ENCODE measurements at places on chromosomes 11 and 22.

- DNase-seq = no peak
These were observed 1.2 kb downstream of the YDJC start for GRCh38 chr22:21628386-21629254.

DNA sequence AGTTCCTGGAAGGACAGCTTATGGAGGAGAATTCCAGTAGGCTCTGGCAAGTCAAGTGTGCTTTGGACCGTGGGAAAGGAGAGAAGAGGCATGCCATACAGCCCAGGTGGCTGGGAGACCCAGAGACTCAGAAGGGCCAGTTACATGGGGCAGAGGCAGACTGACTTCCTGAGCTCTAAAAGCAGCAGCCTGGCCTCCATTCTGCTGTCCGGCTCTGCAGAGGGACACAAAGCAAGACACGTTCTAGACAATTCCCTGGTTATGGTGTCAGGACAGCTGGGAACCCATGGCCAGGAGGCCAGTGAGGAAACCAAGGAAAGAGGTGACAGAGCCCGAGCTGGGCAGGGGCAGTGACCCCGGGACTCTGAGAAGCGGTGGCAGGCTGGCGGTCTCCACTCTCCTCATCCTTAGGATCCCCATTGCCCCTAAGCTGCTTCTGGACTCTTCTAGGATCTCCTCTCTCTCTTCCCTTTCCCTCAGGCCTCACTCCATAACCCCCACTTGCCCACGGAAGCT is 2.7 kb downstream of the CPT1B start:
- no peak for DNase-seq

GRCh38 chr11:93054881-93055280 is 85.4 kb downstream of the MTNR1B start:
- DNase-seq = no peak

GRCh38 chr11:27293515-27294417 is 69.2 kb downstream of the CCDC34 start:
- no peak for DNase-seq

GRCh38 chr22:37312549-37313183 is 30.4 kb downstream of the CYTH4 start:
- no peak for DNase-seq

- DNase-seq = no peak
These were observed 342.5 kb downstream of the LRRC4C start for GRCh38 chr11:41116970-41117369.

GRCh38 chr22:49724893-49725489 is 102.7 kb downstream of the BRD1 start:
- DNase-seq = no peak

- DNase-seq = no peak
These were observed 697 bp upstream of the PAFAH1B2 start for GRCh38 chr11:117143390-117143789.

GRCh38 chr22:32219026-32219425 is 14.2 kb upstream of the RFPL2 start:
- DNase-seq = no peak

- no peak for DNase-seq
These were observed 24.1 kb upstream of the MICAL3 start for GRCh38 chr22:18048441-18048898.

GRCh38 chr11:94515398-94515797 is 3.1 kb downstream of the C11orf97 start:
- DNase-seq = no peak

DNA sequence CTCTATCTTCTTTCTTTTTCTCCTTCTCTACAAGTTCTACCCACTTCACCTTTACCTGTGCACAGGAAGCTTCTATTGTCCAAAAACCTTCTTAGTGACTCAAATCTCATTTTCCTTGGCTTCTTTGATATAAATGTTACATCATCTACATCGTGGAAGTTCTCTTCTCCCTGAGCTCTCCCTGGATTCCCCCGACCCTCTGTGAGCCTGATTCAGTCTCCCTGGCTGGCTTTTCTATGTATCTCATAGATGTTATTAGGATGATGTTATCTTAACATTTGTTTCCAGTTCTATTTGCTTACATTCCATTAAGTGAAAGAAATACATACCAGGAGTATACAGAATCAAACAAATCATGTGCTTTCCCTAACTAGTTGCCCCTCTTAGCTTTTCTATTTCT is 235.8 kb upstream of the PITPNB start:
- DNase-seq = no peak

GRCh38 chr11:115676206-115676605 is 172.0 kb upstream of the CADM1 start:
- no peak for DNase-seq

GRCh38 chr11:28697920-28698827 is 590.0 kb downstream of the METTL15 start:
- DNase-seq = no peak

DNA sequence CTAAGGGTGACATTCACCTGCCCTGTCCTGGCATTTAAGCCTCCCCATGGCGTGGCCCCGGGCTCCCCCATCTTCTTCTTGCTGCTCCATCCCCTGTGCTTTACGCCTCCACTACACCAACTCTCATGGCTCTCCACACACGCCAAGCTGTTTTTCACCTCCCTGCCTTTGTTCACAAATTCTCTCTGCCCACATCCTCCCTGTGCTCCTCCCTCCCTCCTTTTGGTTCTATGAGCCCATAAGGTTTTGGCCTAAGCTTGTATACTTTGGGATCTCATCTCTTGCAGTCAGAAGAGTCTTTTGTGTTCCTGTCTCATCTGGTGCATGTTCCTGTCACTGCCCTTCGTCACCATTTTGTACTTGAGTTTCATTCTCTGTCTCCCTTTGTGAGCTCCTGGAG is 4.6 kb upstream of the DNAL4 start:
- no peak for DNase-seq

- DNase-seq = no peak
These were observed 1.0 kb upstream of the TBX1 start for GRCh38 chr22:19759427-19760057.

- no peak for DNase-seq
These were observed 4.4 kb downstream of the LYVE1 start for GRCh38 chr11:10564030-10564429.

DNA sequence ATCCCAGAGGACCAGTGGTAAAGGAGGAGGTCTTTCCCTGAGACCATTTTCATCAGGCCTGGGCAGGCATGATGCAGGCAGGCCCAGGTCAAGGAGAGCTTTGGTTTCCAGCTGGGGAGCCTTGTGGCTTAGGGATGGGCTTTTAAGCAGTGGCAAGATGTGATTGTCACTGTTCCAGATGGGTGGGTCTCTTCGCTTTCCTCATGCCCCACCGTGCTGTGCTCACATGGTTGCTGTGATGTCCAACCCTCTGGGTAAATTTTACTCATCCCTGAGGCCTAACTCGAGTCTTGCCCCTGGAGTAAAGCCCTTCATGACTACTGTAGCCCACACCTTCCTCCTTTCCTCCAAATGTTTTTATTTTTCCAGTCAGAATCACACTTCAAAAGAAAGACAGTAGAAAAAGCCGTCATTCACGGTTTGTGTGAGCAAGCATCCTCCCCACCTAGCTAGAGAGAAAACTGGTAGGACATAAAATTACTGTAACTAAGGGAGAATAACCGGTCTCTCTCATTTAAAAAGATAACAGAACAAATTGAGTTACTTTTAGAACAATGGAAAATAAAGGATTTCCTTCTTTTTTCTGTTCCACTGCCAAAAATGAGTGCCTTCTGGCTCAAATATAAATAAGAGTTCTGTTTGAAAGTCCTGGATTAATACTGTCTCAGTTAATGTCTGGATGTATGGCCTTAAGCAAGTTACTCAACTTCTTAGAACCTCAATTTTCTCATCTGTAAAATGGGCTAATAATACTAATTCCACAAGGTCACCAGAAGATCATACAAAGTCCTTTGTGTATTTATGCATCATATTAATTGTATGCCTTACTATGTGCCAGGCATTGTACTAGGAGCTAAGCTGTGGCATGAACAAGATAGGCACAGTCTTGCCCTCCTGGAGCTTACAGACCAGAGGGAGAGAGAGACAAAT is 84.9 kb downstream of the ME3 start:
- DNase-seq = no peak

- no peak for DNase-seq
These were observed 44.5 kb downstream of the ST14 start for GRCh38 chr11:130203766-130204702.

DNA sequence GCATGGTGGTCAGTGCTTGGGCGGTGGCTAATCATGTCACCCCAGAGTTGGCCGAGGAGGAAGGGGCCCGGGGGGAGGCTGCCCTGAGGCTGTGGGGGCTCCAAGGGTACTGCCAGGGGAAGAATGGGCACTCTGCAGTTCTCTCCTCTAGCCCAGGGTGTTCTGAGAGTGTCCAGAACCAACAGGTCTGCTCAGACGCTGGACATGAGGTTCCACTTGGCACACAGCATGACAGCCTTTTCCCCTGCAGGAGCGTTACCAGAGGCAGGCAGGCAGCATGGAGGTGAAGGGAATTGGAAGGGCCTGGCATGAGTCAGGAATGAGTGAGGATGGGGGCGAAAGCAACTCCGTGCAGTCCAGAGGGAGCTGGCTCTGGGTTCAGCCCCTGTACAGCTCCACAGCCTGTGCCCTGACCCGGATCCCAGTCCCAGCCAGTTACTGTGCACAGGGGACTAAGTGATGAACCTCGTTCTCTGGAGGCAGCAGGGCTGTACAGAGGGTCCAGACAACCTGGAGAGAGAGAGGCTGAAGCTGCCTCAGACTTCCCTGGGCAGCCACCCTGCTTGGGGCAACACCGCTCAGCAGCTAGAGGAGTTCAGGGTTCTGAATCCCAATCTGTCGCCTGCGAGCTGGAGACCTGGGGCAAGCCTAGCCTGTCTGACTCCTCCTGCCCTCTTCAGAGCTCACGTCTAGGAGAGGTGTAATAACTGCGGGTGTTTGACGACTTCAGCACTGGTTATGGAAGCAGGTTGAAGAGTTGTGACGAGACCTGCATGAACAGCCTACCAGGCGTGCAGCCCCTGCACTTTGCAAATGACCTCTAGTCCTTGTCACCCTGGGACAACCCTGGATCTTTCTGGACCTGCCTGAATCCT is 14.7 kb upstream of the TUB start:
- no peak for DNase-seq

GRCh38 chr22:46006379-46007002 is 29.5 kb upstream of the WNT7B start:
- DNase-seq = no peak

GRCh38 chr11:773830-774229 is 3.5 kb downstream of the GATD1 start:
- DNase-seq = no peak

DNA sequence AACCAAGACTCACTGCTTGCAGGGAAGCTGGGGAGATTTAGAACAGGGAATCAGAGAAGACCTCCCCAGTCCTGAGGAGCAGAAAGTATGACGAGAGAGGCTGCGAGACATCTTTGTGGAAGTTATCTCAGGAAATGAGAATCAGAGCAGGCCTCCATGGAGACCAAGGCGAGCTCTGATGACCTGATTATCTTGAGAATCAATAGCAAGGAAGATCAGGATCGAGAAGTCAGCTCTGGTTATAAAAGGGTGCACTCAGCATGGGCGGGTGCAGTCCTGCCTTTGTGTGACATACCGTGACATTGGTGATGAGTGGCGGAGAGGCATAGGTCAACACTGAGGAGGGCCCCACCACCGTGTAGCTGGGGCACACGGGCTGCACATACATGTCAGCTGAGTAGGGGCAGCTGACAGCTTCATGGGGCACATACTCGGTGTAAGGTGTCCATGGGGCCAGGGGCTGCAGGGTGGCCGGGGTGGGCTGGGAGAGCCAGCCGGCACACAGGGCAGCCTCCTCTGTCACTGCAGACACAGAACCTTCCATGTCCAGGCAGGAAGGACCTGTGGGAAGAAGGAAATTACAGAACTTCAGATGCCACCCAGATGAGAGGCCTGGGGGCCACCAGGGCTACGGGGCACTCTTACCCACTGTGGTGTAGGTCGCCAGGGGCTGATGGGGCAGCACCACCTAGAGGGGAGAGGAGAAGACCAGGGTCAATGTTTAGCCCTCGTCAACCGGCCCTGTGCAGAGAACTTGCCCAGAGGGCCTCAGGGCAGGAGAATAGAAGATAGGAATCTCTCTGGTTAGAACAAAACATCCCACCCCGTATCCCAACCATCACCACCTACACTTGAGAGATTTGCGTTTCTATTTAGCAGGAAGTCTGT is 21.7 kb downstream of the POU2AF1 start:
- DNase-seq = no peak

DNA sequence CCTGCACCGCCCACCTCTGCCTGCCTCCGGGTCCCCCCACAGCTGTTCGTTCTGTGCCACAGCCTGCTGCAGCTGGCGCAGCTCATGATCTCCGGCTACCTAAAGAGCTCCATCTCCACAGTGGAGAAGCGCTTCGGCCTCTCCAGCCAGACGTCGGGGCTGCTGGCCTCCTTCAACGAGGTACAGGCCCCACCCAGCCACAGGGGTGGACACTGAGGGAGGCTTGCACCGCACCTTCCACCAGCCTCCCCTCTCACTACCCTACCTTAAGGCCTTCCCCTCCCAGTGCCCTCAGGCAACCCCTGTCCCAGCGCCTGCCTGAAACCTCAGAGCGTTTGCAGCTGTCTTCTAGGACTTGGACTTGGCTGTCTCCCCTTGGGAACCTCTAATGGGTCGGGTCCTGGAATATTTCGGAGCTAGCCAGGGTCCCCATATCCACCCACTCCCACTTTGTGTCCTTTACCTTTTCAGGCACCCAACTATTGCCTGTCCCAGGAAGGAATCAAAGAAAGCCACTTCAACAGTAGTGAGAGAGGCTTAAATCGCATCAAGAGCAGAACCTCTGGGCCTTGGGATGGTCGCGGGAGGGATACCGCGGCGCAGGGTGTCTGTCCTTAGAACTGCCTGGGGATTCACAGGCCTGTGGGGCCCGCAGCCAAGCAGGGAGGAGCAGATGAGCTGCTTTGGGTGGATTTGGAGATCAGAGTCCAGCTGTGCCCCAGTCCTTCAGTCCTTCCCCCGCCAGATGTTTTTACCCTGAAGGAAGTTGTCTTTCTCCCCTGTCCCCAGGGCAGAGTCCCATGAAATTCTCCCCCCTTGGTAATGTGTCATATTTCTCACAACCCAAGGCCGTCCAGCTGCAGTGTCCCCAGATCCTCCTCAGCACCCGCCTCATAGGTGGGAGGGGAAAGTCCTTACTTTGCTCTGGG is 13.3 kb downstream of the SLCO2B1 start:
- no peak for DNase-seq

DNA sequence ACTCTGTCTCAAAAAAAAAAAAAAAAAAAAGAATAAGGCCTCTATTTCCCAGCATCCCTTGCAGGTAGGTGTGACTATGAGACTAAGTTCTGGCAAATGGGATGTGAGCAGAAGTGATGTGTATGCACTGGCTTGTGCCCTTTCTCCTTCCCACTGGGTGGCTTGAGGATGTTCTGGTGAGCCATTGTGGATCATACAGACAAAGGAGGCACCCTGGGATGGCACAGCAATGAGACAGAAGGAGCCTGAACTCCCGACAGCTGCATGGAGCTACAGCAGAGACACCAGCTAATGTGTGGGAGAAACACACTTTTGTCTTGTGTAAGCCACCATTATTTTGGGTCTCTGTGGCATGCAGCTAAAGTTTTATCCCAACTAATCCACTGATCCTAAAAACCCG is 10.6 kb upstream of the SORL1 start:
- no peak for DNase-seq

- DNase-seq = no peak
These were observed 96.6 kb upstream of the LMO1 start for GRCh38 chr11:8360086-8360828.

- DNase-seq = no peak
These were observed 18.1 kb upstream of the PICK1 start for GRCh38 chr22:38038890-38039812.
